CD4-positive, alpha-beta T cell treated with Interleukin-6 for 4 hours (primary cell): ENCODE measurements at places on chromosomes 7 and 10.

- DNase-seq: no peak
Measured at GRCh38 chr10:77949167-77949566, 22.6 kb upstream of the DLG5 start.

GRCh38 chr10:72186258-72186981, 29.4 kb upstream of the ANAPC16 start:
- DNase-seq: no peak

DNA sequence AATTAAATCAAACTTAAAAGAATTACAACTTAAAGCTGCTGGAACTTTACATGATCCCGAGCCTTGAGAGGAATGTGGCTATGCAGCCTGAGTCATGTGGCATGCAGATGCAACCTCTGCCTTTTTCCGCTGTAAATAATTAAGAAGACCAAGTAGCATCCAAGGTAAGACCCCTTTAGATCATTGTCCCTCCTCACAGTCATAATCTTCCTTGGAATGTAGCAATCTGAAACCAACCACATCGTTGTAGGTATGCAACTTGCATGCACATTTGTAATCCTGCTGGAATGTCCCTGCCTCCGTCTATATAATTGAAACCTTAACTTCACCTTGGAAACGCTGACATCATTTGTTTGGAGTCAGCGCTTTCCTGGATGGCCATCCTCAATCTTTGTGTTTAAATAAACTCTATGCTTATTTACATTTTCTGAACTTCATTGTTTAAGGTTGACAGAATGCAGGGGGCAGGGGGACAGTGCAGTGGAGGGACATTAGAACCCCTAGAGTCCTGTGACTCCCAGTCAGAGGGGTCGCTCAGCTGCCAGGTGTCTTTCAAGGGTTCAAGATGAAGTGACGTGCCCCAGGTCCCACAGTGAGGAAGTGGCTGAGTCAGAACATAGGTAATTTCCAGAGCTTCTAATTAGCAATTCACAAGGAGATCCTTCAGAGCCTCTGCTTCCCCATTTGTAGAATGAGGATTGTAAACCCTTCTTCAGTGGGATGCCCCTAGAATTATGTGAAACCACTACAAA, 110.7 kb downstream of the RALA start:
- DNase-seq: peak; percentile 18

- DNase-seq: no peak
Measured at GRCh38 chr7:2651847-2652735, 20.3 kb downstream of the TTYH3 start.

GRCh38 chr10:132233501-132234085, 46.8 kb downstream of the DPYSL4 start:
- DNase-seq: no peak

GRCh38 chr10:18793951-18794350, 134.7 kb downstream of the ARL5B start:
- no peak for DNase-seq

- no peak for DNase-seq
Measured at GRCh38 chr7:156063241-156063810, 251.1 kb upstream of the SHH start.

DNA sequence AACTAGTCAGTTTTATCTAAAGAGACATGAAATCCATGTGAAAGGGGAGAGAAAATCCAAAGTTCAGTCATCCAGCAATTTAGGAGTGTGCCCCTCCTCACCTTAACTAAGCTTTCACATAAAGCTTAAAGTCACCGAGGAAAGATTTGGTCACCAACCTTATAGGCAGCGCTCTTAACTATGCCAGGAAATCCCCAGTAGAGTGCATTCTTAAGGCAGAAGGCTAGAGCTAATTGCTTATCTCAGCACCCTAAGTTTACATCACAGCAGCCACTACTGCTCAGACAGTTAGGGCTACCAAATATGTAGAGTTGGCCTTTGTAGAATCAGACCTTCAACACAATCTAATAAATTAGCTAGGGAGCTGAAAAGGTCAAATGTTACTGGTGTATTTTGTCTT, 47.9 kb downstream of the MTPN start:
- no peak for DNase-seq

DNA sequence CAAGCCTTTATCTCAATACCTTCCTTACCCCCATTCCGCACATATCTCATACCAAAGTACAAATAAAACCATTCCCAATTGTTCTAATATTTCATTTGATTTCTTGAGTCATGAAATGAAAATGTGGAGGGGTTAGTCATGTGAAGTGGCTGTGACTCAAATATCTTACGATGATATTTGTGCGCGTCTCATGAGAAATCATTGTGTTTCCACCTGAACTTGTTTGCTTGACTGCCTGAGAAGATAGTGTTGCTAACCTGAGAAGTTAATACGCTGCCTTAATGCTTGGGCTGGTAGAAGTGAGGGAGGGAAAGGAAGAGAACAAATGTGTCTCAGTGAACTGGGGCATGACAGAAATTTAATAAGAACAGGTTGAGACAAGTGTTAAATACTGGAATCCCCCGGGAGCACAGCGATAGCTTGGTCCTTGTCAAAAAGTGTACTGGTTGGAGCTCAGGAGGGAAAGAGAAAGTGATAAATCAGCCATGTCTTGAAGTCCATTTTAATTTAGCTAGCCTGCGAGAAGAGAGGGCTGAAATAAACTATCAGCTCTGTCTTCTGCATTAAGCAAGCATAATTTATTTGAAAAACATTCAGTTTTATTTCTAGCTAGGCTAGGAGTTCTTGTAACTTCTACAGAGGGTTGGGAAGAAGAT, 7.2 kb upstream of the EPHA1 start:
- no peak for DNase-seq

DNA sequence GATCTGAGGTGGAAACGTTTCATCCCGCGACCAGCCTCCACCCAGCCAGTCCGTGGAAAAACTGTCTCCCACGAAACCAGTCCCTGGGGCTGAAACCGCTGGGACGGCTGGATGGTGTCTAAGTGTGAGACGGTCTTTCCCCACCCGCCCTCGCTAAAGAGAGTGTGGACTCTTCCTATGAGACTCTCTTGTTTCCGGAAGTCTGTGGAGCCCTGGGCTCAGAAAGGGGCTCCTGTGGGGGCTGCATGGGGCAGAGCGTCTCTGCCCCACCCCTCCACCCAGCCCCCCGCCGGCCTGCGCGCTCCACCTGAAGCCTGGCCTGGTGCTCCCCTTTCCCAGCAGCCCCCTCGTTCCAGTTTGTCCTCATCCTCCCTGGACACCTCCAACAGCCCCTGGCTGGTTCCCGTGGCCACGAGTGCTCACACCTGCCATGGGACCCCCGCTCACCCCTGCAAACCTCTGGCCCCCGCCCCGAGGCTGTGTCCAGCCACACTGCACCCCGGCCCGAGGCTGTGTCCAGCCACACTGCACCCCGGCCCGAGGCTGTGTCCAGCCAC, 28.7 kb downstream of the CFAP46 start:
- DNase-seq: no peak

DNA sequence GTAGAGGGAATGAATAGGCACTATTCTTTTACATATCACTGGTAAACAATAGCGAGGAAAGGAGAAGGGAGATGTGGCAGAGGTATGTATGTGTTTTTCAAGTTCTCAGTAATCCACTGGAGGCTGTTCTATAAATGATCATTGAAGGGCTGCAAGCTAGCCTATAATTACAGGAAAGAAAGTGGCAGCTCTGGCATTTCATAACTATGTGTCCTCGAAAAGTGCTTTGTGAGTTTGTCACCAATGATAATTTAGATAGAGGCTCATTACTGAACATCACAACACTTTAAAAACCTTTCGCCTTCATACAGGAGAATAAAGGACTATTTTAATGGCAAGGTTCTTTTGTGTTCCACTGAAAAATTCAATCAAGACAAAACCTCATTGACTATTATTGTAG, 235.1 kb downstream of the FOXP2 start:
- no peak for DNase-seq

DNA sequence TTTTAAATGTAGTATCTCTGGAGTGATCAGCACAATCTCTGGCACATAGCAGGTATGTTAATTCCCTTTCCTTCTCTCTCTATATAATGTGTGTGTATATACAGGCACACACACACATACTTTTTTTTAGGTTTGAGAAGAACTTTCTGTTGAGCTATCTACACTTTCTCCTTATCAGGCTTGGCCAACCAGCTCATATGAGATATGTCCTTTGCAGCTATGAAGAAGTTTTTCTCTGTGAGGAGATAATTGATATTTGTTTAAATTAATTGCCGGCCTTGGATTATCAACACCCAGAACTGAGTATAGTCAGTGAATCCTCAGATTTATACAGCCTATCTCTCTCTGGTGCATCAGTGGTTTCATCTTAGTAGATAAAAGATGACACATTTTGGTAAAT, 2.3 kb upstream of the MCU start:
- no peak for DNase-seq

DNA sequence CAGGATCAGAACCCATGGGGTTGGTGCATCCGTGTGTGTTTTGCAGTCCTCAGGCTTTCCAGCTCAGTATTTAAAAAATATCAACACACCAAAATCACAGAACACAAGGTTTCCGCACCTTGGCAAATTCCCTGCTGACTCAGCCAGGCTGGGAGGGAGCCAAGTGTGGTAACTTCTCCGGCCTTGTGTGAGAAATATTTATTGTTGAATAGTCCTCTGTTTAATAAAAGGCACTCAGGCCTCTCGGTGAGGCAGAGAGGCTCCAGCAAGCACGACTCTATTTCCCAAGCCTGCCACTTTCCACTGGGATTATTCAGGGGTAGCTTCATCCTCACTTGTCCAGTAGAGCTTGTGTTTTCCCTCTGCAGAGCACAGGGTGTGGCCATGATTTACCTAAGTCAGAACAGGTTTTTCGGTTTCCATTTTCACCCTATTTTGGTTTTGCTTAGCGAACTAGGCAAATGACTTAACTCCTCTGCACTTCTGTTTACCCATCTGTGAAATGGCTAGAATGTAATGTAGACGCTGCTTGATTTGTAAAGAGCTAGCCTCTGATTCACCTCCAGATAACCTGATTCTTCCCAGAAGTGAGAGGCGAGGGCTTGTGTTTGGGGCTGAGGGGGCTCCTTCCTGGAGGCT, 13.0 kb upstream of the CHST15 start:
- no peak for DNase-seq

DNA sequence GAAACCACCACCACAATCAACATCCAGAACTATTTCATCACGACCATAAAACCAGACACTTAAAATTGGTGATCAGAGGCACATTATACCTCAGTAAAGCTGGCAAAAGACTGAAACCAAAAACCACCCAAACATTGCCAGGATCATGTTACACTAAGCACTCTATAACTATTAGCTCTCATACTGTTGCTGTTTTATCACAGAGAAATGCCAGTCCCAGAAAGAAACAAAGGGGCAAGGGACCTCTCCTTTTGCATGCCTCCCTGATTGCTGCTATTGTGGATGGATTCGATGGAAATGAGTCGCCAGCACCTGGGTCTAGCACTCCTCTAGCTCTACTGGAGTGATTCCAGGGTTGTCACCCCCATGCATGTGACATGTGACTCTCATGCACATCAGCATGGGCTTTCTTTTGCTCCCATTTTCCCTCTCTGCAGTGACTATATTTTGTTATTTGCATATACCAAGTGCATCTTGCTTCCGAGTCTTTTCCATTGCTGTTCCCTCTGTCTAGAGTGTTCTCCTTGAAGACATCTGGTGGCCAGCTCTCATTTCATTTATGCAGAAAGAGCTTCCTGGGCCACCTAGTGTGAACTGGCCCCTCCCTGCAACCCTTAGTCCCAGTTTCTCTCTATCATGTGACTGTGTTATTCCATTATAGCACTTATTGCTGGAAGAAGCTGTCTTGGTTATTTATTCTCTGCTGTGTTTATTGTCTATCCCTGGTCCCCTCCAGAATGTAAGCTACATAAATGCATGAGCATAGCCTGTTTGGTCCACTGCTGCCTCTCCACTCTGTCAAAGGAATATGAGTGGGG, 300.6 kb downstream of the PLXNA4 start:
- DNase-seq: no peak

DNA sequence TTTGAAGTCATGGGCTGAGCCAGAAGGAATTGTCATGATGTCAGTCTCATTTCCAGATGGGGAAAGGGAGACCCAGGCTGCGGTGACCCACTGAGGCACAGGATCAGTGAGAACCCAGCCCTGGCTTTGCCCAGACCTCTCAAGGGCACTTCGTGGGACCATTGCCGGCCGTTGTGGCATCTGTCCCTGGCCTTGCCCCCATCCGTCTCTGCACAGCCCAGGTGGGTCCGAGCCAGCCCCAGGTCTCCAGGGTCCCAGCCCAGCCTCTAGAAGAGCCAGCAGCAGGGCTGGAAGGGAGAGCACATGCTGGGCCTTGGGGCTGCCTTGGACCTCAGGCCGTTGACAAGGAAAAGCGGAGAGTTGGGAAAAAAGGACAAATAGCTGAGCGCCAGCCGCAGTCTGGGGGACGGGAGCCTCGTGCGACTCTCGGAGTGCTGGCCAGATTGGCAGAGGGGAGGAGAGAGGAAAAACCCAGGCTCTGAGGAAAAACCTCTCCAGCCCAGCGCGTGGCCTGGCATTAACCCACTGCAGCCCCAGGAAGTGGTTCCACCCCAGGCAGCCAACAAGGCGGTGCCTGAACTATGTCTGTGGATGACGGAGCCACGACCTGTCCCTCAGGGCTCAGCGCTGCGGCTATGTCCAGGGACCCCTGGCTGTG, 30.2 kb downstream of the GRIFIN start:
- no peak for DNase-seq

DNA sequence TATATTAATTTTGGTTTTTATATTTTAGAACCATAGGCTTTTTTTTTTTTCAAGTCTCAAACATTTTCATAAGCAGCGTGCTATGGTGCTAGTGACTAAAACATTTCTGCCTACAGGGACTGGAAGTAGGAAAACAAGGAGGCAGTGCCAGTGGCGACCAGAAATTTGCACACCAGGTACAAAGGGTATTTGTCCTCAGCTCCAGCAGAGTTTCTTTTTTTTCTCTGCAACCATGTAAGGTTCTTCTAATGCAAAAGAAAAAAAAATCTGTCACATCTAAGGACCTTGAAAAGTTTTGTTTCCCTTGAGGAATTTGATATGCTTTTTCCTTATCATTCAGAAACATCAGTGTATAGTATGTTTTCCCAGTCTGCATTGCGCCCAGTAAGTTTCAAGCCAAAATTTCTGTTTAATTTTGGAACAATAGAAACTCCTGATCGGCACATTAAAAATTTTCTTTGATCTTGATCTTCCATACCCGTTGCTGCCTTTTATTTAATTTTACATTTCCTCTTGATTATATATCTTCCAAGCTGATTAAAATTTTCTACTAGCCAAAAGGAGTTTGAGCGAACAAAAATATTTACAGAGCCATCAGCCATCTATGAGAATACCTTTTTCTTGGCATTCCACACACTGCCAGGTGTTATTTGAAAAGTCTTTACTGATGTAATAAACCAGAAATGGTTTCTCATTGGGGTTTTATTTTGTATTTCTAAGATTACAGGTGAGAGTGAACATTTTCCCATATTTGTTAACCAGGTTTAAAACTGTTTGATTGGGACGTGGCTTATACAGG, 956 bp upstream of the KLHDC10 start:
- no peak for DNase-seq
